SJSA1 (cell line): ENCODE measurements at places on chromosomes 3 and 15. TPM values are rescaled to one million over a fixed set of nuclear protein-coding genes. Genes with fewer than 3 reads are reported as not detected.

UCN2 gene
- total RNA-seq: 10.1 and 12.1 TPM in 2 replicates

NR2E3 gene
- not detected in 2 replicates for total RNA-seq

SH2D7 gene
- not detected in 2 replicates for total RNA-seq

UBA3 gene
- 63.6 and 76.4 TPM in 2 replicates for total RNA-seq

TUSC7 gene
- total RNA-seq: not detected in 2 replicates

LRTM1 gene
- total RNA-seq: not detected in 2 replicates

CPB1 gene
- not detected in 2 replicates for total RNA-seq

ADIPOQ gene
- total RNA-seq: not detected in 2 replicates

TJP1 gene
- total RNA-seq: 47.2 and 70.1 TPM in 2 replicates

SIAH2 gene
- total RNA-seq: 22.7 and 24.6 TPM in 2 replicates

PAQR9 gene
- not detected in 2 replicates for total RNA-seq

POLQ gene
- total RNA-seq: 8.0 and 9.1 TPM in 2 replicates

AADACL2 gene
- not detected in 2 replicates for total RNA-seq

MAP1A gene
- 37.3 and 58.7 TPM in 2 replicates for total RNA-seq

SOX14 gene
- not detected in 2 replicates for total RNA-seq

C15orf62 gene
- total RNA-seq: 0.03 TPM in 1 of 2 replicates, not detected in the other

CNTN4 gene
- not detected in 2 replicates for total RNA-seq
